NCI-H345 (cell line): ENCODE measurements at places on chromosomes 5 and 9.

DNA sequence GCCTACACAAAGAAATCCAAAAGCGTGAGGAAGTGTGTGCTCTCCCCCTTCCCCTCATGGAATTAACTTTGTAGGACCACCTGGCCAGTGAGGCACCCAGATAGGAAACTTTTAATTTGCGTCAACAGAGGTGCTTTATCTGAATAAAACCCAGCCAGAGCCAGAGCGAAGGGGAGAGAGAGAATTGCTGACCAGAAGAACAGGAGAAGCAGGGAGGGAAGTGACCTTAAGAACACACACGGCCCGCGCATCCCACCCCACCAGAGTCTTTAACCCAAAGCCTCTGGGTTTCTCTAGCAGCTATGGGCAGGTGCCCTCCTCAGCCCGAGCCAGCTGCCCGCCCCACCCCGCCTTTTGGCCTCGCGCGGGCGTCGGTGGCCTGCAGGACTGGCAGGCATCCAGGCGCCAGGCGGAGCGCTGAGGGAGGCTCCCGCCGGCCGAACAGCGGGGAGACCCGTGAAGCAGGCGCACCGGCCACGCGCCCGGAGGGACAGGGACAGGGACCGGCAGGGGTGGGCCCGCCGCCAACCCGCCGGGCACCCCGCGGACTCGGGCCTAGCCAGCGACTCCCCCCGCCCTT, 580 bp downstream of the ERAP1 start:
- peak; percentile 72 for DNase-seq

GRCh38 chr5:126793097-126793496, 16.2 kb downstream of the LMNB1 start:
- DNase-seq = no peak

DNA sequence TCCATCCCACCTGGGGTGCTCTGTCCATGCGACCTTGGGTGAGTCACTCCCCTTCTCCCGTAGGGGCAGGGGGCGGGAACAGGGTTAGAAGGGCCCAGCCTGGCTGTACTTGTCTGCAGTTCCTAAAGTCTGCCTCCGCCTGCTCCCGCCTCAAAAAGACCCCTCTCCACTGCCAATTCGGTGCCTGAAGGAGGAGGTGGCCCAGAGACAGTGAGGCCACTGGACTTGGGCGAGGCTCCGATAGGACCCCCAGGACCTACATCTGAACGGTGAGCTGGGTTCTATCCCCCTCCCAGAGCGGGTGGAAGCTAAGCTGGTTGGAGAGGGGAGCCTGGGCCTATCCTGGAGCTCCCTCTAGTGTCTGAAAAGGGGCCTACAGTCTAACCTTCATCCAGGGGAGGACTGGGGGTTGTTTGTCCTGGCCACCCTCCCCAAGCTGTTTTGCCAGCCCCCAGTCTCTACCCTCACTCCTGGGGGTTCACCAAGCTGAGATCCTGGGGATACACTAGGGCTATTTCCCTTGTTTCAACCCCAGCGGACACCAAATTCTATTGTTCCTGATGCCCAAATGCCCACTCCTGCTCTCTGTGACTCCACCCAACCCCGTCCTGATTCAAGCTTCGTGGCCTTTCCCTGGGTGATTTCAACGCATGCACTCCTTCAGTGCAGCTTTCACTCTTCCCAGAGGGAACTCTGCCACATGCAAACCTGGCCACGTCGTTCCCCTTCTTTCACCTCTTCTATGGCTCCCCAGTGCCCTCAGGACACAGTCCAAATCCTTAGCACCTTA, 6.1 kb upstream of the CRB2 start:
- DNase-seq = peak; percentile 63

DNA sequence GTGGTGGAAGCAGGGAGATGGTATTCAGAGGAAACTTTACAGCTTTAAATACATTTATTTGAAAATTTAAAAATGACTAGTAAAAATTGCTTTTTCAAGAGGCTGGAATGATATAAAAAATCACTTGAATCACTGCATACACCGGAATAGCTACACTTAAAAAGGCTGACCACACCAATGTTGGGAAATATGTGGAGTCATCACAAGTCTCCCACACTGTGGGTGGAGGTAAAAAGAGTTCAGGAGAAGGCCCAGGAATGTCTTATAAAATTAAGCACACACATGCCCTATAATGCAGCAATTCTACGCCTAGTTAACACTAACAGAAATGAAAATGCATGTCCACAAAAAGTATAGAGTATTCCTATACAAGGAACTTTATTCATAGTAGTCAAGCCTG, 198.1 kb downstream of the ROR2 start:
- no peak for DNase-seq

GRCh38 chr5:75603371-75603770, 7.9 kb upstream of the ANKDD1B start:
- DNase-seq = no peak
